Aorta (tissue), 5 donors: ENCODE measurements at places on chromosomes 12 and 14. TPM values are rescaled to one million over a fixed set of nuclear protein-coding genes. Genes with fewer than 3 reads are reported as not detected.

CELA1 gene
- total RNA-seq: not detected

KCNH5 gene
- total RNA-seq: not detected

SOAT2 gene
- 0.63 TPM for total RNA-seq

ZCRB1 gene
- total RNA-seq: 44.4 TPM

EMC9 gene
- total RNA-seq: 15.3 TPM
